ENCODE measurements at places on chromosomes 12 and 14.

GRCh38 chr12:3667485-3667884 is 85.4 kb downstream of the CRACR2A start:
- no peak for DNase-seq

DNA sequence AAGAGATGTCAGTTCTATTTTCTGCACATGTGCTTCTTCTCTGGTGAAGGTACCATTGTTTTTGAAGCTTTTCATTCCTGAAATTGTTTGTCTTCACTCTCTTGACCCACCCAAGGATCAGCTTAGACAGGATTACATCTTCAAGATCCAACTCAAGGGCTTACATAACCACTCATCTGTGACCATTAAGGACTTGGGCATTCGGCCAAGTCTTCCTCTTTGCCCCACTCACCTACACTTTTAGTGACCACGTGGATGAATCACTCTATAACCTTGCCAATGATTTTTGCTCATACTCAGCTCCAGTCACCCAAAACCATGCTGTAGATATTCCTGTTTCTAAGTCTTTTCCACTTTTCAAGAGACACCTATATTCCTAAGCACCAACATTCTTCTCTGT is 36.5 kb upstream of the SSTR1 start:
- no peak for DNase-seq

DNA sequence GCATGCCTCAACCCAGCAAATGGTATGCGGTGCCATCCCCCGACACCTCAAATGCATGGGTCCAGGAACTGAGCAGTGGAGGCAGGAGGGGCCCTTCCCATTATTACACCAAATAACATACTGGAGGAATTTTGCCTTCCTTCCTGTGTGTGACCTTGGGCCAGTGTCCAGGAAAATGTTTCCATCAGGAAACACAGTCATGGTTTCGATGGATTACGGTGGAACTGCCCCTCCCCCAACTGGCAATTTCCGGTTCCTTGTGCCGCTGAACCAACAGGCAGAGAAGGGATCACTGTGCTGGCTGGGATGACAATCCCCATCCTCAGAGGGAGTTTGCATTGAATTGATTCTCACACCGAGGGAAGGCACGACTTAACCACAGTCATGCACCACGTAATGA is 9.1 kb upstream of the CDC42BPB start:
- DNase-seq, result no peak

DNA sequence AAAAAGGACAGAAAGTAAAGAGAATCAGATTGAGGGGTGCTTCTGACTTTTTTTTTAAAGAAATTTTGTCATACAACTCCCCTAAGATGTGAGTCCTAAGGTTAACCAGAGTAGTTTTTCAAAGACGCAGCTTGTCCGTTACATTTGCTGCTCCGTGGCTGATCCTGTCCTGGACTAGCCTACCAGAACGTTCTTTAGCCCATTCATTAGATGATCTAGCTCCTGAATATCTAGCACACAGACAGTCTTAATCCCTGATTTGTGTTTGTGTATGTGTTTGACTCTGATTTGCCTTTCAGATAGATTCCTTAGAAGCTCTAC is 60.3 kb downstream of the SAMD4A start:
- no peak for DNase-seq

DNA sequence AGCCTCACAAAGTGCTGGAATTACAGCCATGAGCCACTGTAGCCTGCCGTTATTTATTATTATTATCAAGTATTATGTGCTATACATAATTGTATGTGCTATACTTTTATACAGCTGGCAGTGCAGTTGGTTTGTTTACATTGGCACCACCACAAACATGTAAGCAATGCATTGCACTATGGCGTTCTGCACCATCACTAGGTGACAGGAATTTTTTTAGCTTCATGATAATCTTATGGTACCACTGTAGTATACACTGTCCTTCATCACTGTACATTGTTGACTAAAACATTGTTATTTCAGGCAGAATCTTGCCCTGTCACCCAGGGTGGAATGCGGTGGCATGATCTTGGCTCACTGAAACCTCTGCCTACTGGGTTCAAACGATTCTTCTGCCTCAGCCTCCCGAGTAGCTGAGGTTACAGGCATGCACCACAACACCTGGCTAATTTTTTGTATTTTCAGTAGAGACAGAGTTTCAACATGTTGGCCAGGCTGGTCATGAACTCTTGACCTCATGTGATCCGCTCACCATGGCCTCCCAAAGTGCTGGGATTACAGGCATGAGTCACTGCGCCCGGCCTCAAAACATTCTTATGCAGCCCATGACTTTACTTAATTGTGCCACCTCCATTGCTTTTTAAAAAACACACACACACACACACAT is 17.1 kb downstream of the MRPL42 start:
- DNase-seq, result no peak

GRCh38 chr14:99075061-99075460 is 196.9 kb downstream of the BCL11B start:
- DNase-seq, result no peak

- DNase-seq, result peak; percentile 34
These were observed 4.5 kb downstream of the NOP2 start for GRCh38 chr12:6563448-6564050.

DNA sequence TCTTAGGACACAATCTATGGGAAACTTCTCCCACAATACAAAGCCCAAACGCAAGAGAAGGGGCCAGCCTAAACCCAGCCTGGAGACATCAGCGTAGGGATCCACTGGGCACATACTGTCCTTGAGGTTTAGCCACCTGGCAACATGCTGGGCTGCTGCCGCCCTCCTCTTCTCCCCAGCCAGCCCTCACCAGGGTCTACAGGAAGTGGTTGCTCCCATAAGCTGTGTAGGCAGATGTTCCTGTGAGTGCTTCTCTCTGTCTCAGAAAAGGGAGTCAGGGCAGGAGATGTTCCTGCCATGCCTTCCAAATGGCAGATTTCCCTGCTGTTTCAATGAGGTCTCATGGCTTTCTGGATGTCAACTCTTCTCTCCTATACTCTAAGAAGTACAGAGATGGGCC is 241.4 kb downstream of the PCNX1 start:
- no peak for DNase-seq

DNA sequence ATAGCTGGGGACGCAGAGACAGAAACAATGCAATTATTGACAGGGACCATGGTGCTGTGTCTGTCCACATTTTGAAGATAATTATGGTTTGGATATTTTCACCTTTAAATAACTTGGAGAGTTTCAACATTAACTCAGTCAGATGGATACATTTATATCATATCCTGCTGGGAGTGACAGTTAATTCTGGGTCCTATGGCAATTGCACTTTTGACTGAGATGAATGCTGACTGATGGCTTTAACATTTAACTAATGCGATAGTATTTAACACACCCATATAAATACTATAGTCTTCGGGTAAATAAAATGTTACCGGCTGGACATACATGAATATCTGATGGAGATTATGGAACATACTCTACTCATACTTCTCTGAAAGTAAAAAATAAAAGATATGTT is 118.3 kb downstream of the LRRK2 start:
- DNase-seq, result no peak
